T-helper 1 cell (primary cell): ENCODE measurements at places on chromosomes 16 and 17.

DNA sequence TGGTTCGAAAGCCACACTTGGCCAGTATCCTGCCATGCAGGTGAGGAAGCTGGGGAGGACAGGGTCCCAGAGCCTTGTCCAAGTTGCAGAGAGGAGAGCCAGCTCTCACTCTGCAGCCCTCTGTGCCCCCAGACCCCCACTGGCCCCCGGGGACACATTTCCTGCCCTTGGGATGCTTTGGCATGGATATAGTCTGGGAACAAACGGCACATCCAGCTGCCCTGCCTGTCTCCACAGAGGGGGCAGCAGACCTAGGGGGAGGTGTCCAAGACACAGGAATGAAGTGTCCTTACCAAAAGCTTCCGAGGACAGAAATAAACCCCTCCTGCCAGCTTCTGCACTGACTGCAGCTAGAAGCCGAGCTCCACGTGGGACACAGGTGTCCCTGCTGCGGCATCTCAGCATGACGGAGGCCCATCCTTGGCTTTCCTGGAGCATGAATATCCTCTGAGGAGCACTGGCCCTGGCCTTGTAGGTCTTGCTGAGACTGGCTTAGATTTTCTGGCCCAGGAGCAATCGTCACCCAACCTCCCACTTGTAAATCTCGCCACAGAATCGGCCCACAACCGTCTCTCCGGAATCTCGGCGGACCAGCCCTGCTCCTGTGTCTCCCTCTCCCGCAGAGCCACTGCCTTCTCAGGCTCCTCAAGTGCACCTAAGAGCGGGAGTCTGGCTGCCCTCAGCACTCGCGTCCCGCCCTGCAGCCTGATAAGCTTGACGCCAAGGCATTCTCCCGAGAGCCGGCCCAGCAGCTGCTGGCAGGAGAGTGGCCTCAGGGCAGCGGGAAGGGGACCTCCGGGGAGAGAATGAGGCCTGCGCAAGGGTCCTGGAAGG lies 1.1 kb upstream of the CAPN15 start:
- no peak for DNase-seq

DNA sequence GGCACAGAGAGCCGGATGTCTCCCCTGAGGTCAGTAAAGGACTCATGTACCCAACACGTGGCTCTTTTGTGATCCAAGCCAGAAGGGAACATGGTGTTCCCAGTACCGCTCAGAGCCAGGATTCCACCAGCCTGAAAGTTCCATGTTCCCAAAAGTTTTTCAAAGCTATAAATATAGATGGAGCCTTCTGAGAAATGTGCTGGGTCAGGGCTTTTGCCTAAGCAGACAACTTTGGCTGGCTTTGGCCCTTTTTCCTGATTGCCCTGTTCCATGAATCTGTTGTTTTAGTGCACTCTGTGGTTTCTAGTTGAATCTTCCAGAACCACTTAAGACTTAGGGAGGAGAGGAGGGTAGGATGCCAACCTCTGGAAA lies 128.5 kb upstream of the HS3ST2 start:
- no peak for DNase-seq

DNA sequence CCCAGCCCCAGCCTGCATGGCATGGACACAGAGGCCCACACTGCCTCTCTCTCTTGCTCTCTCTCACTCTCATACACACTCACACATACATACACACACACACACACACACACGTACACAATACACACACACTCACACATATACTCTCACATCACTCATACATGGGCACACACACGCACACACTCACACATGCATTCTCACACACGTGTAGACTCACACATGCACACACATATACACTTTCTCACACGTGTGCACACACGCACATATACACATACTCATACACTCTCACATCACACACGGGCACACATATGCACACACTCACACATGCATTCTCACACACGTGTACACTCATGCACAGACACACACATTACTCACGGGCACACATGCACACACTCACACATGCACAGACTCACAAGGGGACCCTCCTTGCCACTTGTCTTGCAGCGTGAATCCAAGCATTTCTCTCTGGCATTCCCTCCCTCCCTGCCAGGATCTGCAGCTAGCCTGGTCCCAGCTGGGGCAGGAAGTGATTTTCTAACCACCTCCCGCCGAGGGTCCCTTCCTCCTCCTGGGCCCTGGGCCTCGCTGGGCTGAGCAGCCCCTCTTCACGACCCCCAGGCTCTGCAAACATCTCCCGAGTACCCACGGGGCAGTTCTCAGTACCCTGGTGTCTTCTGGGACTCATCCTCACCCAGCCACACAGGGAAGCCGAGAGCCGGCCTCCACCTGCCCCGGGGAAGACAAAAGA lies 37.5 kb downstream of the IL21R start:
- DNase-seq: no peak

DNA sequence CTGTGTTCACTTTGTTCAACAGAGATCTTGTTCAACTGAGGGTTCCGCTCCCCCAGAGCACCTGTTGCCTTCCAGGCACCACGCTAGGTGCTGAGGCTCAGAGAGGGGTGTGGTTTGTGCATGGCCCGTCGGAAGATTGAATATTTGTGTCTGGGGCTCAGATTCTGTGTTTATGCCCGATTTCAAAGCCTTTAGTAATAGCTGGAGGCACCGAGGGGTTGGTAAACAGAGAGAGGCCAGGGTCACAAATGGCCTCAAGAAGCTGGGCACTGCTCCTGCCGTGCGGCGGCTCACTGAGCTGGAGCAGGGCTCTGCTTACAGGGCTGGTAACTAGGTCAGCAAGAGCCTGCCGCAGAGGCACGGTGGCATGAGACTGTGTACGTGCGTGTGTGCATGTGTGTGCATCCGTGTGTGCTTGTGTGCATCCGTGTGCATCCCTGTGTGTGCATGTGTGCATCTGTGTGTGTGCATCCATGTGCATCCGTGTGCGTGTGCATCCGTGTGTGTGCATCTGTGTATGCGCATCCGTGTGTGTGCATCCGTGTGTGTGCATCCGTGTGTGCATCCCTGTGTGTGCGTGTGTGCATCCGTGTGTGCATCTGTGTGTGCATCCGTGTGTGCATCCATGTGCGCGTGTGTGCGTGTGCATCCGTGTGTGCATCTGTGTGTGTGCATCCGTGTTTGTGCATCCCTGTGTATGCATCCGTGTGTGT lies 5.4 kb downstream of the ITGAE start:
- no peak for DNase-seq

- no peak for DNase-seq
Observed at GRCh38 chr17:5492970-5493369, 6.6 kb downstream of the MIS12 start.

GRCh38 chr16:16127469-16128116 lies 95.7 kb downstream of the ABCC6 start:
- peak; percentile 57 for DNase-seq

- DNase-seq: no peak
Observed at GRCh38 chr16:68776821-68777485, 39.9 kb downstream of the CDH1 start.

- no peak for DNase-seq
Observed at GRCh38 chr17:17347234-17347955, 44.2 kb downstream of the NT5M start.

DNA sequence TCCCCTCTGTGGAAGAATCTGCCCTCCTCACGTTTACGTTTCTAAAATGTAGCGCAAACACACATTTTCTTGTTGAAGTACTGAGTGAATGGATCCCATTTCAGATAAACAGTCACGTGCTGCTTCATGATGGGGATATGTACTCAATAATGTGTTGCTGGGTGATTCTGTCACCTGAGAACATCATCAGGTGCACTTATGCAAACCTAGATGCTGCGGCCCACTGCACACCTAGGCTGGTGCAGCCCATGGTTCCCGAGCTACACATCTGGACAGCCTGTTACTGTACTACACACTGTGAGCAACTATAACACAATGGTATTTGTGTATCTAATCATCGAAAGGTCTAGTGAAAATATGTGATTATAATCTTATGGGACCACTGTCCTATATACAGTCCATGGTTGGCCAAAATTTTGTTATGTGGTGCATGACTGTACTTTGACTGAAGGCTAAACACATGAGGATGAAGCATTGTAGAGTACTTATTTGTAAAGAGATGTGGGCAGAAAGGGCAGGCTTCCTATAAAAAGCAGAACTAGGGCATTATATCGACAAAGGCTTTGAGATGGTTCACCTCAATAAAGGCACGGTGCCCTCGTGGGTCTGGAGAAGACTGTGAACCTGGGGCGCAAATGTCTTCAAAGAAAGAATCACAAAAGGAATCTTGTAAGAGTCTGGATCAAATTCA lies 26.3 kb downstream of the MARF1 start:
- no peak for DNase-seq

DNA sequence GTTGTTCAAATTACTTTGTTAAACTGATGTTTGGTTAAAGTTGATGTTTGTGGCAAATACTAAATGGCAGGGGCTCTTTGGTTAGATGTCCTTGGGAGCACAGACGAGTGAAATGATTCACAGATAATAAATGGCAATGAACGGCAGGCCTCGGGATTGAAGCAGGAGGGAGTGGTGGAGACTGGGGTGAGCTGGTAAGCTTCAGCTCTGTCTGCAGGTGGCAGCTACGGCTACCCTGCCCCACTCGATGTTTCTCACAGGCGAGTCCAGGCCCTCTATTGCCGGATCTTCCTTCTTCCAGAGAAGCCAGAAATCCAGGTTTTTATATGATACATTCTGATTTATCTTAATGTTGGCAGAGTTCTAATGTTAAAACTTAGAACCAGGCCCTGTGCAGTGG lies 144.8 kb upstream of the CACNG5 start:
- DNase-seq: no peak

DNA sequence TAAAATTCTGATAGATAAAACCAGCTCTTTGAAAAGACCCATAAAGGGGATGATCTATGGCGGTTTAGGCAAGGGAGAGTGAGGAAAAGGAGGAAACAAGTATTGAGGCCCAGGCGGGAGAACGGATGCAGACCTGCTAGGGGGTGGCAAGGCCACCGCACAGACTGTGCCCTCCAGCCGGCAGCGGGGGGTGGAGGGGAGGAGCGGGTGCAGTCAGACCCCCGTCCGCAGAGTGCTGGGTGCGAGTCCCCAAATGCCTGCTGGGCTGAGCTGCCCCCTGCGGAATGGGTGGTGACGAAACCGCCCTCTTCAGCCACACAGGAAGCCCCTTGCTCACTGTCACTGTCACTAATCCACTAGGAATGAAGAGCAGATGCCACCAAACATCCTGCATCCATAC lies 46.0 kb downstream of the LMF1 start:
- DNase-seq: no peak

DNA sequence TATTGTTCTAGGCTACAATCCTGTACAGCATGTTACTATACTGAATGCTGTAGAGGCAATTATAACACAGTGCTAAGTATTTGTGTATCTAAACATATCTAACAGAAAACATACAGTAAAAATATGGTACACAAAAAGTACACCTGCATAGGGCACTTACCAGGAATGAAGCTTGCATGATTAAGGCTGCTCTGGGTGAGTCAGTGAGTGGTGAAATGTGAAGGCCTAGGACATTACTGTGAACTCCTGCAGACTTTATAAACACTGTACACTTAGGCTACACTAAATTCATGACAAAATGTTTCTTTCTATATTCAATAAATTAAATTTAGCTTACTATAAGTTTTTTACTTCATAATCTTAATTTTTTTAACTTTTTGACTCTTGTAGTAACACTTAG lies 37.1 kb downstream of the AMFR start:
- no peak for DNase-seq

DNA sequence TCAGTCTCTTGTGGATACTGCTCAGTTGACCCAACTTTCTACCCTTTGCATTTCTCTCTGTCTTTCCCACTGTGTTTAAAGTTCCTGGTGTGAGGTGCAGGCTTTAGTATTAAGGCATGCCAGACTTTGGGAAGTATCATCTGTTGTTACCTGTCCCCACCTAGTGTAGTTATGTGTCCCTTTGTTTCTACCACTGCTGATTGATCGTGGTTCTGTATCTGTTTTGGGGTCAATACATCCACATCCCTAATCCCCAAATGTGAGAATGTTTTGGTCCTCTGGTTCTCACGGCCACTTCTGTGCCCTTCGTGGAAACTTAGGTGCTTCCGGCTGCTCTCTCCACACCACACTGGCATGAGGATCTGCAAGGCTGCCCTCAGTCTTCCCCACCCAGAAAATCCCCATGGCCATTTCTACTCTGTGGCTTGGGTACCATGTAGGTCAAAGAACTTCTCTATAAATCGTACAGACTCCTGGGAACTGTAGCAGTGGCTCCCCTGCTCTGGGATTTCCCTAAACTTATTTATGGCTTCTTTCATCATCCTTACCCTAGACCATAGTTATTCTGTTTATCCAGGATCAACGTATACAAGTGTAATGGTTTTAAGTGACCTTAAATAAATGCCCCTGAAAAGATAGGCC lies 443.2 kb downstream of the XYLT1 start:
- DNase-seq: no peak

GRCh38 chr16:4537376-4538343 lies 913 bp downstream of the CDIP1 start:
- DNase-seq: no peak

DNA sequence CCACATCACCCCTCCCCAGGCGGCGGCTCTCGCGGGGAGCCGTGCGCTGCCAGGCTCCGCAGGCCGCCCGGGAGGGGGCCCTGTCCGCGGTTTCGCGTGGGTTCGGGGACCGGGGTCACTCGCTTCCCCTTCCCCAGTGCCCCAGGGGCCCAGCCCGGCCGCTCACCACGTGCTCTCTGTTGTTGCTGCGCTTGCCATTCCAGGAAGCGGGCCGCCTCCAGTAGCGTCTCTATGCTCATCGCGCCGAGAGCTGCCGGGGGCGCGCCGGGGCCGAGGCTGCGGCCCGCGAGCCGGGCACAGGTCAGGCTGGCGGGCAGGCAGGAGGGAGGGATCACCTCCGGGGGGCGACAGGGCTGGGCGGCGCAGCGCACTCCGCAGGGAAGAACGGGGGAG lies 390 bp downstream of the MNT start:
- DNase-seq: peak; percentile 47

DNA sequence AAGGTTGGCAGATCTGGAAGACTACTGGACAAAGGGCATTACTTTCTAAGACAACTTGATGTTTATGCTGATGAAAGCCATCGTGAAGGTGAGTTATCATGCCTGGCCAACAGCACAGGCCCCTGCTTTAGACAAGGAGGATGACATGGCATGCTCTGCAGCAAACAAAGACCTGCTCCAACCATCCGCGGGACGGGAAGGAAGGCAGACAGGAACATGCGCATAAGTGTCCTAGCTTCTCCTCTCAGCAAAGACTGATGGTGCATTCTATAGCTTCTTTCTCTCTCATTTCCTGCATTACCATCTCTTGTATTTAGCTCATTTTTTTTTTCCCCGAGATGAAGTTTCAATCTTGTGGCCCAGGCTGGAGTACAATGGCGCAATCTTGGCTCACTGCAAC lies 5.4 kb downstream of the NPLOC4 start:
- DNase-seq: no peak

DNA sequence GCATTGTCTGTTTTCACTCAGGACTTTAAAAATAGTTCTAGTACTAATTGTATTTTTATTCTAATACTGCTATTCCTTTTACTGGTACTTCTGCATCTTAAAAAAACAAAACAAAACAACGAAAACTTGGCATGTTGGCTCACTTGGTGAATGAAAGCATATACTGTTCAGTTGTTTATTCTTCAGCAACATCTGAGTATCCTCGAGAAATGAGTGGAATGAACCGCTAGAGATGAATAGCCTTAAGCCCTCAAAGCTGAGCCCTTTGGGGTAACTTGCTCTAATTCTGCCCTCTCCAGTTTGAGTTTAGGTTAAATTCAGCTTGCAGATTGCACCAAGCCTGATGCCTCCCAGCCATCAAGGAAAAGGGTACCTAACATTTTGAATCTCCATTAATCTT lies 126.5 kb downstream of the WWOX start:
- DNase-seq: no peak

GRCh38 chr17:32341857-32342602 lies at the start of gene C17orf75:
TSS of gene C17orf75 (minus strand) at chr17:32342173. CDS start at chr17:32342139, 34 bp downstream.
- DNase-seq: peak; percentile 49
